ENCODE measurements at places on chromosomes 7 and 10. TPM values are rescaled to one million over a fixed set of nuclear protein-coding genes. Genes with fewer than 3 reads are reported as not detected.

Gene CXCL12
- polyA plus RNA-seq, result 22.7 TPM

Gene GLI3
- polyA plus RNA-seq, result 0.17 TPM

Gene STARD3NL
- polyA plus RNA-seq, result 24.1 TPM

Gene EN2
- polyA plus RNA-seq, result 0.04 TPM

Gene MSS51
- 2.6 TPM for polyA plus RNA-seq

Gene STOX1
- polyA plus RNA-seq, result 0.28 TPM

Gene GCK
- polyA plus RNA-seq, result 1.2 TPM

Gene CLRN3
- not detected for polyA plus RNA-seq

Gene ZNF365
- 0.06 TPM for polyA plus RNA-seq

Gene ENTPD1
- polyA plus RNA-seq, result 19.7 TPM

Gene TSPAN13
- 42.5 TPM for polyA plus RNA-seq

Gene KLF14
- polyA plus RNA-seq, result 0.09 TPM

Gene UFSP1
- 6.9 TPM for polyA plus RNA-seq

Data from spleen (tissue), 13 donors.